ENCODE measurements at places on chromosomes 1 and 21.

DNA sequence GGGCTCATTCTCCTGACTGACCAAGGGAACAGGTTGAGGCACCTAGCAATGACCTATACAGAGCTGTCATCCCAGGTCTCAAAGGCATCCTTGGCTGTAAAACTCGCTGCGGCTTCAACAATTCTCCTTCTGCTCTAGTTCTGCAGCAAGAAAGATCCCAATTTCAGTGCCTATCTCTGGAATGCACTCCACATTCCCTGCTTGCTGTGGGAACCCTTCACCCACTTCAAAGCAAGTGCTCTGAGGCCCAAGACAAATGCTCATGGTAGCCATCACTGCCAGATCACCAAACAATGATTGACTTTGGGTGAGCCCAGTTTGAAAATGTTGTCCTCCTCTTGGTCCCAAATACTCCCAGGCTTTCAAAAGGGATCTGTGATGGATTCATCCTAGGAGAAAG lies 37.7 kb upstream of the FMO3 start:
- DNase-seq, result no peak

DNA sequence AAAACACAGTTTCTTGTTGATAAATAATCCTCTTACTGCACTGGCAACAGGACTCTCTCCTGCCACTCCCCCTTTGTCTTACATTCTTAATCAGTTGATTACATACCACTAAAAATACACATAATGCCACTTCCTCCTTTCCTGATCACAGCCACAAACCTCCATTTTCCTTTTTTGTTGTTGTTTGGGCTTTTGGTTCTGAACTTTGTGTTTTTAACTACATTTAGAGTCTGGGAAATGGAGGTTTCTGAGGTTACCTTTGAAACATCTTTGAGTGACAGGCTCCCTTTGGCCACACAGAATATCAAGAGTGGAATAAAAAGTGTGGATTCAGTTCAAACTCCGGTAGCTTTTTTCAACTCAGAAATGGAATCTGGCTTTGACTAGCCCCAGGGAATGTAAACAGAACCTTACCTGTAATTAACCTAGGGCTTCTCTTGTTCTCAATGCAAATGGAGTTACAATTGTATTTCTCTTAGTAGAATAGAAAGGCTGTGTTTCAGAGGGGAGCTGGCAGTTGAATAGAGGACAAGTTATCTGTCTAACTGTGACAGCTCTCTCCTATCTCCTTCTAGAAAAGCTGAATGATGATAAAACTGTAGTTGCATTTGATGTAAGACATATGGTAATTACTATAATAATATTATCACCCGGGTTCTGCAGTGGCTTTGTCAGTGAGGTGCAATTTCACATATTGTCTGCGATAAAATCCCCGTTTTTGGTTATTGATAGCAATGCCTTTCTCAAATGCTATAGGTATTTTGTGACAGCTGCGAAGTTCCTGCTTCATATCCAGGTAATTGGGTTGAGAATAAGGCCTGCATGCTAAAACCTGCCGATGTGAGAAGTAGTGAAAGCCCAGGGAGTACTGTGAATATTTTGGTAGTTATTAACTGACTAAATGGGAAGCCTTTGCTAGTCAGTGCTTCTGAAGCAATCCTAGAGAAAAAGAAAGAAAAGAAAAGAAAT lies 66.9 kb downstream of the ST6GALNAC5 start:
- DNase-seq, result no peak

DNA sequence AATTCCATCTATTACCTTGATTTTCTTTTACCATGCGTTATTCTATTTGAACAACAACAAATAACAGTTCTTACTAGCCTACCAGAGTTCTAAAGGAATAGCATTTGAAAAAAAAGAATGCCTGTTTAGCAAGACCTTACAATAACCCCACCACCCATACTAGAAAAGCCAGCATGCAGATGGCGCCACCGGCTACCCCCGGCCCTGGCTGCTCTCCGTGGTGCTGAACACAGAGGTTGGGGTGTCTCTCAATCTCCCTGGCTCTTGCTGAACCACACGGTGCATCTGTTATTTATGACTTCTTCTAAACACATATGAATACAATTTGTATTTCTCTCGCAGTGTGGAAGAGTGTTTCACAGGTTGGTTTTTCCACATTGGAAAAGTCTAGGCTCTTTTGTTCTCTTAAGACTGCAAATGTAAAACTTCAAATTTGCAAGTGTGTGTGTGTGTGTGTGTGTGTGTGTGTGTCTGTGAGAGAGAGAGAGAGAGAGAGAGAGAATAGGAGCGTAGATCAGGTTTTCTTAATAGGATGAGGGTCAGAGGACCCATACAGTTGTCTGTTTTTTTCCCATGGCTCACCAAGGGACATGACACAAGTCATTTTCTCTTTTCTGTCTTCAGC lies 13.6 kb downstream of the GRIK3 start:
- no peak for DNase-seq

DNA sequence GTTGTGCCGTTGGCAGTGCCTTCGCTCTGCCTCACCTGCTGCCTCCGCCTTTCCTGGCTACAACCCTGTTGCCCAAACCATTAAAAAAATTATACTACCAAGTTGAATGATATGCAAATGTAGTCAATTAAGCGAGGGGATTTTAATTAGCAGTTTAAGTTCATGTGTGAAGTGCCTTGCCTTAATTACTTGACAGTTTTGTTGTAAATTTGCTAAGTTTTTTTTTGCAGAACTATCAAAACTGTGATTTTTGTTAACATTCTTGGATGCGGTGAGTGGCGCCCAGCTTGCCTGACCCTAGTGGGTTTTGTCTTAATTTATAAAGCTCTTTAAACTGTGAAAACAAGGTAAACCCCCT lies 10.9 kb downstream of the SKI start:
- no peak for DNase-seq

- no peak for DNase-seq
Measured at GRCh38 chr1:27618341-27619082, 14.6 kb upstream of the AHDC1 start.

DNA sequence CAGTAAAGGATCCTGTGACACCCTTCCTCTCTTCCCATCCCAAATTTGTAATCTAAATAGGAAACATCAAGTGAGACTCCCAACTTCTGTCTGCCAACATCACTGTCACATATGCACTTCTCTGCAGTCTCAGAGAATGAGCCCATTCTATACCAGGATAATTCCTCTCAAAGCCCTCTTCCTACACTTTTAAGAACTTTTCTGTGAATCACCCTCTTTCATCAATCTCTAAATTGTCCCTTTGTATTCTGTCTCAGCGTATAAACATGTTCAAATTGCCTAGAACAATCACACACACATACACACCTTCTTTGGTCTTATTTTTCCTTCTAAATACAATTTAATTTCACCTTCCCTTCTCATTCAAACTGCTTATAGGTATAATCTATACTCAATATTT lies 111.8 kb downstream of the PTBP2 start:
- DNase-seq, result no peak

DNA sequence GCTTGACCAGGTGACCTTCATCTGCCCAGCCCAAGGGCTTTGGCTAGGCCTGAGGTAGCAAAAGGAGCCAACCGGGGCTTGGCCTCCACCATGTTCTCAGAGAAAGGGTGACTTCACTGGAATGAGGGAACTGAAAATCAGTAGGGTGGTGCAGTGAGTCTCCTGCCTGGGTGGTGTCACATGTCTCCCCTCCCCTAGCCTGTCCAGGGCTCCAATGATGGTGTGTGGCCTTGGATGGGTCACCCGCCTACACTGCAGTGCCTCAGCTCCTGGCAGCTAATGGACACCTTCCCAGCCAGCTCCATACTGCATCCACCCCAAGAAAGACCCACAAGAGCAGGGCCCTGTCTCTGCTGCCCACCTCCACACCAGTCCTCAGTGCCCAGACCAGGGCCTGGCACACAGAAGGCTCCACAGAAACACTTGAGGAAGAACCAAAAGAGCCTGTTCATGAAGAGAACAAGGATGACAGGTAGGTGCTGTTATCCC lies 678.7 kb downstream of the MATN1 start:
- DNase-seq, result peak; percentile 32

DNA sequence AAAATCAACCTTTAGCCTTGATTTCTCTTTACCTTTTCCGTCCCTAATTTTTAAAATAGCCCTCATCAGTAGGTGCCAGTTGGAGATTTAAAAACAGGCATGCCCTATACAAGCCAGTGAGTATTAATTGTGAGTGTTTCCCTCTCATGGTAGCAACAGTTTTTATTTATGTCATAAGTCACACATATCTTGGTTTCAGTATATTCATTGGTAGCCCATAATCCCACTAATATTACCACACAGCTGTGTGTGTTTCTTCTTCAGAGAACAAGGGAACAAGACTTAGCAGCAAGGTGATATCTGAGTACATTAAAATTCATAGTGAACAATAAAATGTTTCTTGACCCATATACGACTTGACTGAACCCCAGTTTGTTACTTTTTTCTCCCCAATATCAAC lies 68.6 kb upstream of the HSPA13 start:
- DNase-seq, result no peak
